ENCODE measurements at places on chromosomes 7 and 10.

DNA sequence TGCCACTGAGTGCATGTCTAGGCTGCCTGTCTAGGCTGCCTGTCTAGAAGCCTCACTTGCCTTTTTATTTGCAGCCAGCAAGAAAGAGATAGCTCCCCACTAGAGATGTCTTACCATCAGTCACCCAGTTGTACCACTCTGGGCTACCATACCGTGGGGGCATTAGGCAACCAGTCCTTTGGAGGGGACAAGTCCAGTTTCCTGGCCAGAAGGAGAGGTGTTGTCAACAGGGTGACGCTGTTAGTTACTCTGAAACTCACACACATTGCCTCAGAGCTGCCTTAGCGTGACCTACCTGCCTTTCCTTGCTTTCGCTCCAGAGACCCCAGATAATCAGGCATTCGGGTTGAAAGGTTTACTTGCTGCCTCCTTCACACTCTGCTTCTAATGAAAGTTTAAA is 155.4 kb downstream of the CELF2 start:
- no peak for DNase-seq

GRCh38 chr10:103246324-103246723 is 637 bp downstream of the RPEL1 start:
- no peak for DNase-seq

GRCh38 chr7:123816916-123817315 is 28.1 kb upstream of the HYAL4 start:
- no peak for DNase-seq

DNA sequence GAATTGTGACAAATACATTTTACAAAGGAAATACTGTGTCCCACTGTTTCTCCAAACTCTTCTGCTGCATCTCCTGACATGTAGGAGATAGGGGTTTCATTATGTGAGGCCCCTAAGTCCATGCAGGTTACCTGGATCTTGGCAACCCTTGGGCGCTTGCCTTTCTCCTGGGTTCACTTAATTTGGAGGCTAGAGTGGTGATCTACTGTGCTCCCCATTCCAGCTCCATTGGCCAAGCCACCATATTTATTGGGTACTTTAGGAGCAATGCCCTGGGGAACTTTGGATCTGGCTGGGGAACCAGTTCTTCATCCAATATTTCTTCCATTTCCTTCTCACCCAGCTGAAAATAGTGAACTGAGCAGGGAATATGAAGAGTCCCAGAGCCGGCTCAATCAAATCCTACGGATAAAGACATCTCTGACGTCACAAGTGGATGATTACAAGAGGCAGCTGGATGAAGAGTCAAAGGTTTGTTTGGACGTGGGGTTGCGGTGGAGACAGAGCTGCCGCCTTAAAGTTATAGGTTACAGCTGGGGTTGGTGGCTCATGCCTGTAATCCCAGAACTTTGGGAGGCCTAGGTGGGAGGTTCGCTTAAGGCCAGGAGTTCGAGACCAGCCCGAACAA is 18.5 kb downstream of the MYH16 start:
- no peak for DNase-seq

DNA sequence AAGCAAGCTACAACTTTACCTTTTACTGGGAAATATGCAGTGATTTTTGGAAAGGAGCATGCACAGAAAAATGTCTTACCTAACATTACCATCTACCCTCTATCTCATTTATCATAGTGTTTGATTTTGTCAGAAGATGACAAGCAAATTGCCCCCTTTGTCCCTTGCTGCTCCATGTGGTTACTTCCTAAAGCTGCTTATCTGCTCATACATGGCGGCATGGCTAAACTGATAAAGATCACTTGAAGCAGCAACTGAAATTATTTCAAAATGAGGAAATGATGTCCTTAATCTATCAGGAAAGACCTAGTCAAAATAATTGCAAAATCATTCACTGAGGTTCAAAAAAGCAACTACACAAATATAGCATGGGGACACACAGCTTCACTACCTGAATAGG is 1198.5 kb upstream of the SORCS1 start:
- DNase-seq: no peak

DNA sequence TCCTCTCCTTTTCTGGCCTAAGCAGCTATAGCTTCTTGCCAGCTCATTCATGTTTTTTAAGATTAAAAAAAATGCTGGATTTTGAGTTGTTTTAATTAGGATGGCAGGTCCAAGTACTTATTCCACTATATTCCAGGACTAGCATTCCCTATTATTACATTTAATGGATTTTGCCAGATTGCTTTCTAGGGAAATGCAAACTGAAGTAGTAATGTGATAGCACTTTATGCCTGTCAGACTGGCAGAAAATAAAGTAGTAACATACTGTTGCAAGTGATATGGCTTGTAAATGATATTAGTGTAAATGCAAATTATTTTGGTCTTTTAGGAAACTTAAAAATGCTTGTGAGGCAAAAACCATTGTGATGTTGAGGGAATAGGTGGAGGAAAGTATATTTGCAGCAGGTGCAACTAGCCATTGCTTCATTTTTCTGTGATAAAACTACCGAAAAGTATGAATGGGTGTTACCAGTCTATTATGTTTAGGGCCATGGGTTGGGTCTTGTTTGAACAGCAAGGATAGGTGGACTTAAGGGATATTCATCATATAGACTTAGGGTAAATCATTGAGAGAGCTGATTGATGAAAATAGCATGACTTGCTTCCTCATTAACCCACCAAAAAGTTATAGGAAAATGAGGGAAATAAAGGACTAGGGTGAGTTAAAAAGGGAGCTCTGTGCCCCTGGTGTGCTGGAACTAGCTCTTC is 19.9 kb downstream of the ZNRF2 start:
- no peak for DNase-seq

All from suppressor macrophage (primary cell).